Activated T-helper 2 cell treated with anti-CD3 and anti-CD28 coated beads, Interferon-gamma antibody, Interleukin-2, Interleukin-4, amounts not matched to agents 10 μg/mL and 5 μg/mL and 100 μg/mL, durations not matched to agents 14 hours and 24 hours and 36 hours (primary cell): ENCODE measurements at places on chromosomes 6 and 20. TPM values are rescaled to one million over a fixed set of nuclear protein-coding genes. Genes with fewer than 3 reads are reported as not detected.
A peak's percentile ranks its signal among the peaks of the same experiment; 100 is the strongest.

- H3K36me3 ChIP-seq = no peaks in the 10 kb centered on the region
- peaks cover 10% of the 10 kb centered on the region for H3K4me1 ChIP-seq
- DNase-seq = no peak
Measured at GRCh38 chr6:53701333-53702218, 36.0 kb upstream of the KLHL31 start.

DNA sequence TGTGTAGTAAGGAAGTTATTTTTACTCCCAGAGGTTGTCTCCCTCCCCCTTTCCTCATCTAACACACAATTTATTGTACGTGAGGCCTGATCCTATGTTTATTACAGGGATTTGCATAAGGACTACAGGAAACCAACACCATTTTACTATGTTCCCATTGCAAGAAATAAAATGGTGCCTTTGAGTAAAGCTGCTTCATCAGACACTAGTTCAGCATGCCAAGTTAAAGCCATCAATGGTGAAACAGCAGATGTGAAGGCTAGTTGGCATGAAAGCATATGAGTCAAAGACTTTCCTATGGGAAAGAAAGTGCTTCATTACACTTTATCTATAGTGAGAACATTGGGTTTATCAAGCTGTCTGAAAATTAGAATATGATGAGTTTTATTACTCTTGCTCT lies 543.0 kb downstream of the GRIK2 start:
- no peak overlapping the region for H3K27ac ChIP-seq
- DNase-seq = no peak
- no peaks in the 10 kb centered on the region for H3K36me3 ChIP-seq

- peaks cover 1% of the 10 kb centered on the region for H3K27me3 ChIP-seq
- H3K27ac ChIP-seq = no peak overlapping the region
- no peaks in the 10 kb centered on the region for H3K4me1 ChIP-seq
- no peak overlapping the region for H3K4me3 ChIP-seq
- DNase-seq = no peak
Measured at GRCh38 chr6:136125585-136125984, 124.5 kb downstream of the MTFR2 start.

GRCh38 chr6:63897952-63898351 lies 262.4 kb downstream of the PHF3 start:
- no peaks in the 10 kb centered on the region for H3K27me3 ChIP-seq
- DNase-seq = no peak

GRCh38 chr6:186340-186965 lies 105.8 kb upstream of the DUSP22 start:
- no peak overlapping the region for H3K27ac ChIP-seq
- H3K27me3 ChIP-seq = no peaks in the 10 kb centered on the region
- no peak for DNase-seq
- peaks cover 42% of the 10 kb centered on the region for H3K4me1 ChIP-seq

DNA sequence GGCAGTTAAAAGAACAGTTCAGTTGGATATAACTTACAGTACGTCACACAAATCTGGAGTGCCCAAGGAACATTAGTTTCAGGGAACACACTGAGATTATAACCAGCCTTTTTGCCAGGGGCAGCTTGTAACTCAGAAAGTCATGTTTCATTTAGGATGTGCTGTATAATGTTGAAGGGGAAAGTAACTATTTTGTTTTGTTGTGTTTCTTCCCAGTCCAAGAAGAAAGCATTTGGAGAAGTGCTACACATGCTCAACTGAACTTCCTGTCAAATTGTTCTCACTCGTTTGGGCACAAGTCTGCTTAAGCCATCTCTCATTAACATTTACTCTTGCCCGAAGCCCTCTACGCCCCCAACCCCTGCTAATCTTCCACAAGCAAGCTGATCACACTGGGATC lies 157.9 kb downstream of the BTBD9 start:
- DNase-seq = no peak
- H3K27me3 ChIP-seq = no peaks in the 10 kb centered on the region
- no peak overlapping the region for H3K27ac ChIP-seq
- no peak overlapping the region for H3K4me3 ChIP-seq
- peaks cover 1% of the 10 kb centered on the region for H3K4me1 ChIP-seq

- H3K4me3 ChIP-seq = no peak overlapping the region
- H3K4me1 ChIP-seq = no peaks in the 10 kb centered on the region
- no peak for DNase-seq
- no peaks in the 10 kb centered on the region for H3K36me3 ChIP-seq
Measured at GRCh38 chr6:8149350-8149749, 47.0 kb upstream of the EEF1E1 start.

GRCh38 chr20:7171911-7172310 lies 404.4 kb downstream of the BMP2 start:
- no peak overlapping the region for H3K27ac ChIP-seq
- no peaks in the 10 kb centered on the region for H3K27me3 ChIP-seq
- H3K4me3 ChIP-seq = no peak overlapping the region
- no peaks in the 10 kb centered on the region for H3K36me3 ChIP-seq
- no peaks in the 10 kb centered on the region for H3K4me1 ChIP-seq

GRCh38 chr20:33814238-33814712 lies 3.1 kb downstream of the CHMP4B start:
- H3K27me3 ChIP-seq = no peaks in the 10 kb centered on the region
- H3K4me3 ChIP-seq = peak overlapping the region; percentile 99
- H3K36me3 ChIP-seq = peaks cover 63% of the 10 kb centered on the region

GRCh38 chr6:164150232-164150631 lies 735.7 kb downstream of the QKI start:
- H3K4me1 ChIP-seq = no peaks in the 10 kb centered on the region
- H3K36me3 ChIP-seq = no peaks in the 10 kb centered on the region
- no peak for DNase-seq
- no peak overlapping the region for H3K4me3 ChIP-seq
- H3K27ac ChIP-seq = no peak overlapping the region

DNA sequence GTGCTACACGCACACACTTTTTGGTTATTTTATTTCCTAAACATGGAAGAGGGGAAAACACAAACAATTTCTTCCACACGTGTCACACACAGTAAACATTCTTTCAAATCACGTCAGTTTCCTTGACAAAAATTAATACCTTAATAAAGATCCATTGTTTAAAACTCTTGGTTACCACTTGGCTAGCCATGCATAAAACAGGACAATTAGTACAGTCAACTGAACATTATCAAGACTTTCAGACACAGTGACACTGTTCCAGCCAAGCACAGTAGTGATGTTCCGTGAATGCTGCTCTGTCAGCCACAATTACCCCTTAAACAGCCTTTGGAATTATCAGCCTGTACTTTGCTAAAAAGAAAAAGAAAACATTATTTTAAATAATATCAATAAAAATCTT lies 50.8 kb downstream of the GMDS start:
- H3K4me3 ChIP-seq = no peak overlapping the region
- H3K27ac ChIP-seq = no peak overlapping the region
- H3K4me1 ChIP-seq = no peaks in the 10 kb centered on the region
- H3K27me3 ChIP-seq = peaks cover 5% of the 10 kb centered on the region

SLC22A3 gene
- not detected in 2 replicates for total RNA-seq

KIAA1755 gene
- total RNA-seq = not detected in 2 replicates

FAM209B gene
- total RNA-seq = 0.97 and 1.8 TPM in 2 replicates

RPS10 gene
- 1,642 and 1,684 TPM in 2 replicates for total RNA-seq

FABP7 gene
- total RNA-seq = not detected in 2 replicates

SNRPB2 gene
- total RNA-seq = 115 and 125 TPM in 2 replicates

BFSP1 gene
- 0.51 and 0.82 TPM in 2 replicates for total RNA-seq

DPPA5 gene
- total RNA-seq = not detected in 2 replicates

TMEM181 gene
- total RNA-seq = 16.3 and 16.9 TPM in 2 replicates

AKAP7 gene
- 3.1 and 3.4 TPM in 2 replicates for total RNA-seq

SLC35A1 gene
- 10.5 and 11.1 TPM in 2 replicates for total RNA-seq

ZSCAN23 gene
- total RNA-seq = 0.48 and 0.50 TPM in 2 replicates

SRMS gene
- total RNA-seq = not detected in 2 replicates

HAO1 gene
- not detected in 2 replicates for total RNA-seq
